ENCODE measurements at places on chromosomes 3 and 15.
A peak's percentile ranks its signal among the peaks of the same experiment; 100 is the strongest.

DNA sequence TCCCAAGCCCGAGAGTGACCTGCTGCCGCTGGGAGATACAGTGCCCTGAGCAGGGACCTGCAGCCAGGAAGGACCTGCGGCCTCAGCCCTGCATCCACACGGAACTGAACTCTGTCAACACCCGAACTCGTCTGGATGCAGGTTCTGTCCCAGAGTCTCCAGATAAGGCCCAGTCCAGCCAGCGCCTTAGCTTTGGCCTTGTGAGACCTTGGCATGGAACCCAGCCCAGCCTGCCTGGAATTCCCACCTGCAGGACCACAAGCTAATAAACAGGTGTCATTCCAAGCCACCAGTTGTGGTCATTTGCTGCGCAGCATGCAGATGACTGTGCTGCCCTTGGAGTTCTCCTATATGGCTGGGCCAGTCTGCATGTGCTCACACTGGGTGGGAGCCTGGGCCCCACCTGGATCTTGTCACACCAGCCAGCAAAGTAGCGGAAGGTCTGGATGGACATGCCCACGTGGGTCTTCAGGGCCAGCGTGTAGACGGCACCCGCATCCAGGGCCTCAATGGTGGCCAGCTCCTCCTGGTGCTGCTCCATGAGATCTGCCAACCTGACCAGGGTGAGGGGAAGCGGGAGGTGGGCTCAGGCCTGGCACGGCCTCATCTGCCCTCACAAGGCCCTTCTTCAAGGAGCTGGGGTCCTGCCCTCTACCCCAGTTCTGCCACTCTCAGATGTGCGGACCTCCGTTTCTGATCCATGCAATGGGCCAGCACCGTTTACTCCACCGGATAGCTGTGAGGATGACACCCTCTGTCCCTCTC, 47.2 kb upstream of the SLC41A3 start:
- no peak for DNase-seq

DNA sequence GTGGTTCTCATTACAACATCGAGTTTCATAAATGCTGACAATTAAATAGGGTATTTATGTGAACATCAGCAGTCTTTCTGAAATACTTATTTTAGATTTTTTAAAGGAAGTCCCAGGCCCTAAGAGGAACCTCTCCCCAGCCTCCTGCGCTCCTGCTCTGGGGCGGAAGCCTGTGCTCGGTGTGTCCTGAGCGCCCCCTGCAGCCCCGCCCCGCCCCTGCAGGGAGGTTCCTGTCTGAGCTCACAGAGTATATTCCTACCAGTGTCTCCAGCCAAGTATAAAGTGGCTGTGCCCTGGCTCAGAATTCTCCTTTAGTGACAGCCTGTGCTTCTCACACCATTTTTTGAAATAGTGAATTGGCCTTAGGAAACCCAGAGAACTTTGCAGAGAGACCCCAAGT, 567.9 kb downstream of the GOLGA6L6 start:
- no peak for DNase-seq

GRCh38 chr3:18442756-18443664, 17.9 kb upstream of the SATB1 start:
- DNase-seq, result no peak

- DNase-seq, result no peak
These were observed 10.8 kb upstream of the SNRPA1 start for GRCh38 chr15:101305820-101306255.

- peak; percentile 8 for DNase-seq
These were observed 33.5 kb downstream of the STARD9 start for GRCh38 chr15:42608752-42609488.

- peak; percentile 76 for DNase-seq
These were observed 14.8 kb downstream of the GTPBP8 start for GRCh38 chr3:113005611-113006010.

DNA sequence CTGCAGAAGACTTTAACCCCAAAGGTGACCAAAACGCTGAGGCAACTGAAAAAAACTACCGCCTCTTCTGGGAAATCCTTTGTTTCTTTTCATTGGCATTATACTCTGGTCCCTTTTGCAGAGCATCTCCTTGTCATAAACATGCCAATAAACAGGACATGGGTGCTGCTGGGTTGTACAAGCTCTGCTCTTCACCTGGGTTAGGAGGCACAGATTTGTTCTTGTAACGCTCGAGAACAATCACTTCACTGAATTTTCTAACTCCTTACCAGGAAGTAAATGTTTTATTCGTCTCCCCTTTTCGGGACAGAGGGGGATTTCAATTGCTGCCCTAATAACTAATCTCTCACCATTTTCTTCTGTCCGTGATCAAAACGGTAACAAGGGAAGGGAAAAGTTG, 1.3 kb downstream of the PLCH1 start:
- DNase-seq, result no peak

- no peak for DNase-seq
These were observed 1375.1 kb upstream of the ALCAM start for GRCh38 chr3:103991461-103992115.

GRCh38 chr3:43217633-43218032, 68.7 kb upstream of the SNRK start:
- DNase-seq, result no peak

- no peak for DNase-seq
These were observed 379.4 kb downstream of the DIPK2A start for GRCh38 chr3:144351011-144351410.

- no peak for DNase-seq
These were observed 29.2 kb upstream of the TRPM1 start for GRCh38 chr15:31130576-31131237.

DNA sequence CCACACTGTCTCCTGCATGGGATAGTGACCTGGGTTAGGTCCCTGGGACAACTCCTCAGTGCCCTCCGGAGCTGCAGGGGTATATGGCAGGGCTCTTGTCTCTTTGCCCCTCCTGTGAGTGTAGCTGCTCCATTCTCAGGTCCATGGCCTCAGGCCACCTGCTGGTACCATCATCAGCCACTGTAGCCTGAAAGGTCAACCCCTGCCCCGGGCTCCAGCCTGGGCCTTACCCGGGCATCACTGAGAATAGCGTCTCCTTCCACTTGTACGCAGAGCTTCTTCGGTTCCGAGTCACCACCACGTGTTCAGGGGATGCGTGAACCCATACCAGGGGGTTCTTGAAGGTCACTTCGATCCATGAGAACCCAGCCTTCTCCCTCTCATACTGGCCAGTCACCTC, 13.8 kb downstream of the ITIH4 start:
- DNase-seq, result no peak

DNA sequence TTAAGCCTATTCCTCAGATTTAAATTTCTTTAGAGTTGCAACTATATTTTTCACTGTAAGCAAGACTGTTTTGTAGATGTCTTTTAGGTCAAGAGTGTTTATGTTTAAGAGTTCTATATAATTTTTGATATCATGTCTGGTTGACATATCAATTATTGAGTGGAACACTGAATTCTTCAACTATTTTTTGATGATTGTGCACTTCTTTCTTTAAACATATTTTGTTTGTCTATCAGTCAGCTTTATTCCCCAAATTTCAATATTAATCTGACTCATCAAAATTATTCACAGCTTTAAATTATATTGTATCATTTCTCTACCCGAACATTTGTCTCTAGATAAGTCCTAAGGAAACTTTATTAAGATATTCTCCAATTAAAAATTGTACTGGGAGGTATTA, 933.6 kb upstream of the ROBO1 start:
- DNase-seq, result no peak

GRCh38 chr15:69974321-69974720, 123.4 kb downstream of the TLE3 start:
- no peak for DNase-seq

DNA sequence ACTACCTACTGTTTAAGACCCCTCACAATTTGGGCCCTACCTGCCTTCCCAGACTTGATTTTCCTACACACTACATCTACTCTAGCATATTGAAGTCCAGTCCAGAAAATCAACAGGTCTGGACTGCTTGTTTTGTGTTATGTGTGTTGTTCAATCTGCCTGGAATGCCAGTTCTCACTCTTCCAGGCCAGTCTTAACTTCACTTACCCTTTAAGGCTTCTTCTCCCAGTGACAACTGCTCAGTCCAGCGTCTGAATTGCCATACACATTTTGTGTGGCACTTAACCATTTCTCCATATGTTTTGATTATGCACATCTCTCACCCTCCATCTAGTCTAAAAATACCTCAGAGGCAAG, 1.1 kb downstream of the TICRR start:
- DNase-seq, result no peak

DNA sequence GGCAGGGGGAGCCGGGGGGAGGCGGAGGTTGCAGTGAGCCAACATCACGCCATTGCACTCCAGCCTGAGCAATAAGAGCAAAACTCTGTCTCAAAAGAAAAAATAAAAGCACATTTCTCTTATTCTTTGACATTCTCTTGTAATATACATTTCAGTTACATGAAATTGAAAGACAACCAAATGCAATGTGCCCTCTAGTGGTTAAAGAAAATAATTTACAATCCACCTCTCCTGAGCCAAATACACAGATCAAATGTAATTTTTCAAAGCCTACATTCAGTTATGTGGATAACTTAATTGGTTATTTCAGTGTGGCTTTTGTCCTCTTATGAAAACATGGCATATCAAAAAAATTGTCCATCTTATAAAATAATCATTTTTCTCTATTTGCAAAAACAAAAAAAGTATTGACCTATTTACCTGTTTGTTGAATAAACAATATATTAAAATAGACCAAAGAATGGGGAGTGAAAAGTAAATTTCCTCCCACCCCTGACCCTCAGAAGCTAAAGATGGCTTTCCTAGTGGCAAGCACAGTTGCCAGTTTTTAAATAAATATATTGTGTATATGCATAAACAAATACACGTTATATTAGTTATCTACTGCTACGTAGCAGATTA, 14.2 kb upstream of the U2SURP start:
- peak; percentile 52 for DNase-seq

GRCh38 chr15:78604420-78604819, 16.4 kb downstream of the CHRNA3 start:
- DNase-seq, result no peak

DNA sequence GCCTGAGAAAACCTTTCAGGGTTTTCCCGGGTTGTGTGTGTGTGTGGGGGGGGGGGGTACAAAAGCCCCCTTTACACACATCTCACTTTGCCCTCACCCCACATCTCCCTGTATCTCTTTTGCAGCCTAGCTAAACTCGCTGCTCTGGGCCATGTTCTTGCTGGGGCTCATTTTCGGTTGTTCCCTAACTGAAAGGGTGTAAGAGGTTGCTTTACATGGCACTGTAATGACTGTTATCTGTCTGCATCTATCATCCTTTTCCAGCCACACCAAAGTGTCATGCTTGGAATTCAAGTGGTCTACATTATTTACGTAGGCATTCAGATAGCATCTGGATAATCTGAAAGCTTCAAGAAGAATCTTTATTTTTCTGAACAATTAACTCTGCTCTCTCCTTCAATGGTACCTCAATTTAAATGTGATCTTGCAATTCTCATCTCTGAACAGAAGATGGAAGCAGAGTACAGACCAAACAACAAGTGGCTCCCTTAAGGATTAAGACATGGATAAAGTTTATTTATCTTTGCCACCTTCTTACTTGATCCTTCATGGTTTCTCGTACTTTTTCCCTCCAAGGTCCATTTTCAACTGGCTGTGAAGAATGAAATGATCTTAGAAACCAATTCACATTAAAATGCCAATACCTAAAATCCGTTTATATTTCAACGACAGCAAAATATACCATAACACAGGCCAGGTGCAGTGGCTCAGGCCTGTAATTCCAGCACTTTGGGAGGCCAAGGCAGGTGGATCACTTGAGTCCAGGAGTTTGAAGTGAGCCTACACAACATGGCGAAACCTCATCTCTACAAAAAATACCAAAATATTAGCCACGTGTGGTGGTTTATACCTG, 34.9 kb downstream of the DCLK3 start:
- peak; percentile 32 for DNase-seq

- DNase-seq, result no peak
These were observed 272.9 kb downstream of the TBC1D5 start for GRCh38 chr3:17469520-17469919.

GRCh38 chr15:41550066-41550775, 6.2 kb upstream of the RPAP1 start:
- DNase-seq, result no peak

Data from CD4-positive, alpha-beta T cell treated with Interleukin-4 for 4 hours (primary cell).